PC-9 (cell line): ENCODE measurements at places on chromosomes 4 and X. TPM values are rescaled to one million over a fixed set of nuclear protein-coding genes. Genes with fewer than 3 reads are reported as not detected.

DNA sequence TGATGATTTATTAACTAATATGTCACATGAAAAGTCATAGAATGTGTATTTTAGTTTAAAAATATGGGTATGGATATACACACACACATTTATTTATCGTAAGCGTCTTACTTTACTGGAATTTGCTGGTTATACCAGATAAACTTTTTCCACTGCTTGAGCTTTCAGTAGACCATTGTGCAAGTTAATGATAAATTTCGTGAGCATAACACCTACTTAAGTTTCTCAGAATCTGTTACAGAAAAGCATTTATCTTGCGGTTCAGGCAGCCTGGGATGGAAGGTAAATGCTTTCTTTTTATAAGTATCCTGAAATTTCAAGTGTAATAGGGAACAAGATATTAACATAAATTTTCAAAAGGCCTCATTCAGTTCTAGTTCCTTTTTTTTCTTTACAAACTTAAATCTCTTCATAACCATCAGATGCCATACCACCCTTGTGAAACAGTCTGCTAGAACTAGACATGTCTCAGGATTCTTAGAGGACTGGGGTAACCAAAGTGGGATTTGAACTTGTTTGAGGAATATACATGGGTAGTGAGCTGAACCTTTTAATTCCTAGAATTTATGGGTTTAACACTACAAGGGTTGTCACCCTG lies 27.7 kb downstream of the ATP7A start:
- no peak overlapping the region for H3K4me3 ChIP-seq
- H3K27me3 ChIP-seq, result no peaks in the 10 kb centered on the region
- peak overlapping the region; percentile 96 for H3K27ac ChIP-seq
- no peaks in the 10 kb centered on the region for H3K36me3 ChIP-seq

DNA sequence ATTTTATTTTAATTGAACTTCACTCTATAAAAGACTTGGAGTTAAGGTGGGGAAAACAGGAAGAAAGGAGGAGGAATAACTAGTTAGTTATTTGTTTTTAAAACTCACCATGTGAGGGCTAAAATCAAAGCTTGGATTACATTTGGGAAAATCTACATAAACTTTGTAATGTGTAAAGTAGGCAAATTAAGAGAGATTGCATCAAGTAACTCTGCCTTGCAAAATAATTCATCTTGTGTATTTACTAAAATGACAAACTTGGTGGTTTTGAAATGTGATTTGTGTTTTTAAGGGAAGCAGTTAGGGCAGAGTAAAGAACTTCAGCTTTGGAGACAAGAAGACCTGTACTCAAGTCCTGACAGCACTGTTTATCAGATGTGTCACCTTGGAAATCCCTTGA lies 43.3 kb upstream of the RASSF6 start:
- DNase-seq, result no peak
- H3K27me3 ChIP-seq, result no peaks in the 10 kb centered on the region
- H3K4me1 ChIP-seq, result no peaks in the 10 kb centered on the region
- H3K36me3 ChIP-seq, result no peaks in the 10 kb centered on the region
- no peak overlapping the region for H3K27ac ChIP-seq

- H3K27ac ChIP-seq, result no peak overlapping the region
- H3K4me1 ChIP-seq, result no peaks in the 10 kb centered on the region
- no peaks in the 10 kb centered on the region for H3K27me3 ChIP-seq
- peak; percentile 33 for DNase-seq
- no peaks in the 10 kb centered on the region for H3K36me3 ChIP-seq
- no peak overlapping the region for H3K4me3 ChIP-seq
Measured at GRCh38 chrX:92247076-92247475, 467.9 kb downstream of the PCDH11X start.

DNA sequence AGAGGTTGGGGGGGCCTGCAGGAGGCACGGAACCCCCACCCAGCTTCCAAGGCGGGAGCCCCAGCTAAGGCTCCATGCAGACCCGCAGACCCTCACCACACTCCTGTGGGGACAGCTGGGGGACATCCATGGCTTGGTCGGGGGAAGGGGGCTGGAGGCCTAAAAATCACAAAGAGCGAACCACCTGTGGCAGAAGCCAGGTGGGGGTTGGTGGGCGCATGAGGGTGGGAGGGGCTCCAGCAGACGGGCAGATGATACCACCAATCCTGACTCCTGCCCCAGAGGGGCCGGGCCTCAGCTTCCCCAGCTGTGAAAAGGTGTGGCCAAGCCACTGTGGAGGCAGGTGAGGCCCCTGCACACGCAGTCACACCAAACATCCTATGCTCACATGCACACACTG lies 111.6 kb downstream of the FAM53A start:
- H3K4me1 ChIP-seq, result no peaks in the 10 kb centered on the region
- no peaks in the 10 kb centered on the region for H3K36me3 ChIP-seq

GRCh38 chr4:15526924-15527592 lies 57.4 kb downstream of the CC2D2A start:
- H3K27me3 ChIP-seq, result no peaks in the 10 kb centered on the region
- no peak overlapping the region for H3K4me3 ChIP-seq

GRCh38 chr4:40065010-40065409 lies 8.4 kb downstream of the N4BP2 start:
- H3K36me3 ChIP-seq, result no peaks in the 10 kb centered on the region
- DNase-seq, result no peak
- no peak overlapping the region for H3K4me3 ChIP-seq
- H3K27ac ChIP-seq, result no peak overlapping the region
- H3K27me3 ChIP-seq, result no peaks in the 10 kb centered on the region

DNA sequence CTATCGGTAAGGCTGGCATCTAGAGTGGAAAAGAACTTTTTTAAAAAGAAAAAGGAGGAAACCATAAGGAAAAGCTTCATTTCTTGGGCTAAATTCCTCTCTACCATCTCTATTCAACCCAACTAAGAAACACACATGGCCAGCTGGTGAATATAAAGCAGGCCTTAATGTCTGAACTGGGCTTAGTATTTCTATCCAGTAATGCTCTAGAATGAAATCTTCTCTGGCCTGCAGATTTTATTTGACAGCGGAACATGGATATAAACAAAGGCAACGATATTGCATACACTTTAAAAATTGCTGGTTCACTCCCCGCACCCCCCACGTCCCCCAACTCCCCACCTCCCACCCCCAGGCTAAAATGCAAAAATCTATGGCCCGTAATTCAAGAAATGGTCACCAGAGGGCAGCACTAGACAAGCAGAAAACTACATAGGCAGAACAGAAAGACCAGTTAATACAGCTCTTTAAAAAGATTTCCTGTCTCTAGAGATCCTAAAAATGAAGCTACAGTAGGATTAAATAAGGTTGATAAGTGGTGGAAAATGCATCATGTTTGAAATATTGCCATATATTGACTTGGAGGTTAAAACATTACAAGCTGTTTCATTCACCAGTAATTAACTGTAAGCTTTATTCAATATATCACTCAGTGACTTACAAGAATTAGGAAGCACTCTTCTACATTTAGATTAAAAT lies 155.2 kb upstream of the GALNT7 start:
- H3K27me3 ChIP-seq, result no peaks in the 10 kb centered on the region
- peak; percentile 41 for DNase-seq
- peaks cover 11% of the 10 kb centered on the region for H3K4me1 ChIP-seq
- H3K4me3 ChIP-seq, result no peak overlapping the region

DNA sequence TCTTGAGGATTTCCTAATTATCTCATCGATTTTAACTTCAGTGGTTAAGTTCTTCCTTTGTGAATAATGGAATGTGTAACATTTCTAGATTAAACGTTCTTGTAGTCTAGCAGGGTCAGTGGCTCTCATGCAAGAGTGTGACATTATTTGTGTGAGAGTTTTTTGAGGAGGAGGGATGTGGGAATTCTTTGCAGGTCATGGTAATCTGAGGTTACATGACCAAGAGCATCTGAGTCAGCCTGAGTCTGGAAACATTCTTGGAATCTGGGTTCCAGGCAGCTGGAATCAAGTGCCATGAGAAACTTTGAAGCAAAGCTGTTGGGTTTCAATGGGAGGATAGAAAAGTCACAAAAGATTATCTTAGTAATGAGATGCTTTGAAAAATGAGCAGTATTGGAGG lies 49.5 kb downstream of the GK start:
- DNase-seq, result no peak
- no peaks in the 10 kb centered on the region for H3K36me3 ChIP-seq
- H3K27me3 ChIP-seq, result no peaks in the 10 kb centered on the region
- no peaks in the 10 kb centered on the region for H3K4me1 ChIP-seq
- H3K27ac ChIP-seq, result no peak overlapping the region
- no peak overlapping the region for H3K4me3 ChIP-seq

GRCh38 chr4:141654098-141654497 lies 17.7 kb downstream of the IL15 start:
- no peaks in the 10 kb centered on the region for H3K36me3 ChIP-seq
- no peak for DNase-seq
- no peak overlapping the region for H3K4me3 ChIP-seq
- no peaks in the 10 kb centered on the region for H3K4me1 ChIP-seq
- H3K27me3 ChIP-seq, result no peaks in the 10 kb centered on the region
- no peak overlapping the region for H3K27ac ChIP-seq

DNA sequence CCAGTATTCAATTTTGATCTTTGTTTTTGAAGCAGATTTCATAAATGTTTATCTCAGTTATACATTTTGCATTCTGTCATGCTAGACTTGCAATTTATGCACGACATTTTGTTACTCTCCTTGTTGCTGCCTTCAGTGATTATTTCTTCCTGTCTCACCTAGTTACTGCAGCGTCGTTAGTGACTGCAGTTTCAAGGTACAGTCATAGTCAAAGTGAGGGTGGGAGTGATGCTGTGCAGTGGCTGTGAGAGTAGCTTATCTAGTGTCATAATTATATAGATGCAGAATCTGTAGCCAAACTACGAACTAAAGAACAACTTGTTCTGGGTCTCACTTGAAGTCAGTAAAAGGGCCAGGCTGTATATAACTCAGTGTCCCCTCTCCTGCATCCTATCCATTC lies 69.8 kb downstream of the GPR101 start:
- H3K4me3 ChIP-seq, result no peak overlapping the region
- H3K27ac ChIP-seq, result no peak overlapping the region
- H3K27me3 ChIP-seq, result no peaks in the 10 kb centered on the region

Gene MAGEB17
- total RNA-seq, result not detected in 2 replicates

Gene TEX13D
- total RNA-seq, result not detected in 2 replicates

Gene MAGEA12
- 17.2 and 24.2 TPM in 2 replicates for total RNA-seq

Gene SORCS2
- total RNA-seq, result 20.7 and 25.8 TPM in 2 replicates
